ENCODE measurements at places on chromosomes 1 and 21.

GRCh38 chr1:194028002-194028401, 841.6 kb upstream of the B3GALT2 start:
- no peak for DNase-seq

- no peak for DNase-seq
Observed at GRCh38 chr1:232377494-232377770, 252.5 kb downstream of the SIPA1L2 start.

DNA sequence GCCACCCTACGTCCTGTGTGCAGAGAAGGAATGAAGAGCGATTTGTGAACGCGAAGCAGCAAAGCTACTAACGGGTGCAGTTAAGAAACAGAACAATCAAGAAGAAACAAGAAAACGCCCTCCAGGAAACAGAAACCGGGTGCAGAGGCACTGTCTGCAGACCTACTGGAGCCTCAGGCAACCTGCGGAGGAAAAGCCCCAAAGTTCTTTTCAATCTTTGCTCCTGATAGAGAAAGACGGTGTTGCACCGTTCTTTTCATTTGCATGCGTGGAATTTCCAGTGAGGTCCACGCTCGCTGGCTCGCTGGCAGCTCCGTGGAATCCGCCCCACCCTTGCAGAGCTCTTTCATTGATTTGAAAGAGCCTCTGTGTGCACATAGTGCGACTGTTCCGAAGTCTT, 37.0 kb upstream of the PDE9A start:
- no peak for DNase-seq

- no peak for DNase-seq
Observed at GRCh38 chr1:44261171-44261817, 48.0 kb downstream of the DMAP1 start.

DNA sequence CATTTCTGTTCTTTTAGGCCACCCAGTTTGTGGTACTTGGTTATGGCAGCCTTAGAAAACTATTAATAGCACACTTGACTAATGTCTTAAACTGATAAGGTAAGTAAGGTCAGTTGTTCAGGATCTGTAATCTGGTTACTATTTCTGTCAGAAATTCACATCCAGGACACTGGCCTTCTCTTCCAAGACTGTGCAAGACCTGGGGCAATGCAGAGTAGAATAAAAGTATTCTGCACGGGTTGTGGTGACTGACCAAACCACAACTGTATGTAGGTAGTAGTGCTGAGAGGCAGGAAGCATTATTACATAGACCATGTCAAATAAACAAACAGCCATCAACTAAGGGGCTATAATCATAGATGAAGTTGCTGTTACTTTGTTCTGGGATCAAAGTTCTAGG, 46.7 kb downstream of the WARS2 start:
- DNase-seq: no peak

Measured in retina (tissue), 1 donor.